ENCODE measurements at places on chromosomes 6 and 20. TPM values are rescaled to one million over a fixed set of nuclear protein-coding genes. Genes with fewer than 3 reads are reported as not detected.
A peak's percentile ranks its signal among the peaks of the same experiment; 100 is the strongest.

The LIME1 gene
- total RNA-seq = 8.2 TPM

The HSPA1L gene
- total RNA-seq = 3.0 TPM

The SIRPG gene
- not detected for total RNA-seq

The BEND6 gene
- total RNA-seq = 10.2 TPM

The LY6G5C gene
- 1.0 TPM for total RNA-seq

The LTB gene
- total RNA-seq = not detected

The VIP gene
- total RNA-seq = 0.59 TPM

The ZBTB46 gene
- 32.0 TPM for total RNA-seq

The LINC00237 gene
- total RNA-seq = not detected

The GGTLC1 gene
- total RNA-seq = not detected

The GABRR1 gene
- not detected for total RNA-seq

The DAAM2 gene
- total RNA-seq = 11.0 TPM

The SCUBE3 gene
- total RNA-seq = not detected

The ALDH8A1 gene
- not detected for total RNA-seq

The ZSCAN23 gene
- total RNA-seq = 21.3 TPM

The NRM gene
- 5.6 TPM for total RNA-seq

The BIRC7 gene
- not detected for total RNA-seq

The EPB41L2 gene
- 72.5 TPM for total RNA-seq

The ECT2L gene
- total RNA-seq = 0.51 TPM

The F13A1 gene
- total RNA-seq = 58.8 TPM

The C20orf204 gene
- total RNA-seq = 1.9 TPM

GRCh38 chr6:139144490-139145085 is 9.7 kb downstream of the HECA start:
- DNase-seq = no peak

- DNase-seq = peak; percentile 61
These were observed 15.5 kb downstream of the CCDC167 start for GRCh38 chr6:37483917-37484785.

DNA sequence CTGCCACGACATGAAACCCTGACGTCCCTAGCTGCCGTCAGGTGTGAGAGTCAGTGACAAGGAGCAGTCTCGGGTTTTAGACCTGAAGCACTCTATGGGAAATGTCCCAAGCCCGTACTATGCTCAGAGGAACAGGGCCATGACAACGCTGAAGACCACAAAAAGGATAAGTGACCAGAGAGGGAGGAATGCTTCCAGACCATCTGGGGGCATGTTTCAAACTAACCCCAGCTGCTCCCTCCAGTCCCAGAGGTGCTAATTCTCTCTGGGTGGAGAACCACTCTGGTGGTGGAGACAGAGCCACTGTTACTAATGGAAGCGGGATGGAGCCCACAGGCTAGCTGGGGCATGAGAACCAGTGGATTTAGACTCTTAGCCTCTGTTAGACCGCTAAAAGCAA is 8.7 kb downstream of the AURKA start:
- no peak for DNase-seq

DNA sequence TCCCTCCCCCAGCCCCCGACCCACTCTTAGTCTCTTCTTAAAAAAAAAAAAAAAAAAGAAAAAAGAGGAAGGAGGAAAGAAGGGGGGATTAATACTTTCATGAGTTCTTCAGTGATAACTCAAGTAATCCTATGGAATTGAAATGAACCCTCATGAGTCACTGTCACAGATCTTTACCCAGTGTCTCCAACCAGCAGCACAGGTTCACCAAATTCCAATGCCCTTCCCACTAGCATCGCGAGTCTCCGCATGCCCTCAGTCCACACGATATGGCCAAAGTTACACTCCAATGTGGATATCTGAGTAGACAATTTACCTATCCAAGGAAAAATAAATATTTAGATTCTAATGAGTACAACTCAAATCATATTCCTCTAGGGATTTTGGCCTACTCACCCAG is 74.5 kb downstream of the MDN1 start:
- no peak for DNase-seq

- no peak for DNase-seq
These were observed 97.9 kb downstream of the ARID1B start for GRCh38 chr6:156875062-156875461.

GRCh38 chr6:153058291-153058690 is 55.8 kb upstream of the MTRF1L start:
- DNase-seq = no peak

GRCh38 chr6:102562713-102563112 is 1169.2 kb downstream of the GRIK2 start:
- no peak for DNase-seq

- peak; percentile 93 for DNase-seq
These were observed at the start of gene EPHA7 for GRCh38 chr6:93419304-93420162. Gene EPHA7, minus strand, starts transcription at chr6:93419559. Its CDS starts 218 bp downstream, at chr6:93419341.

GRCh38 chr6:147161974-147162495 is 42.2 kb upstream of the STXBP5 start:
- DNase-seq = no peak

- no peak for DNase-seq
These were observed 16.8 kb downstream of the SCML4 start for GRCh38 chr6:107807196-107807811.

- DNase-seq = no peak
These were observed 83.5 kb downstream of the TNFAIP3 start for GRCh38 chr6:137950581-137950980.

GRCh38 chr6:15255481-15255880 is 9.6 kb downstream of the JARID2 start:
- no peak for DNase-seq

- no peak for DNase-seq
These were observed 11.8 kb downstream of the CST7 start for GRCh38 chr20:24960861-24961260.

GRCh38 chr6:118875672-118876071 is 18.3 kb upstream of the ASF1A start:
- no peak for DNase-seq

GRCh38 chr20:50426866-50427718 is 83.1 kb upstream of the PTPN1 start:
- no peak for DNase-seq

- DNase-seq = peak; percentile 57
These were observed 73.0 kb upstream of the NHSL1 start for GRCh38 chr6:138572167-138572875.

GRCh38 chr20:55540486-55540885 is 464.8 kb downstream of the CBLN4 start:
- no peak for DNase-seq

- DNase-seq = no peak
These were observed 89.5 kb downstream of the TIAM2 start for GRCh38 chr6:155084431-155085123.

GRCh38 chr6:112752305-112752704 is 405.2 kb downstream of the RFPL4B start:
- no peak for DNase-seq

GRCh38 chr6:132466952-132467351 is 46.0 kb downstream of the STX7 start:
- DNase-seq = peak; percentile 45

GRCh38 chr6:136102991-136103688 is 147.0 kb downstream of the MTFR2 start:
- DNase-seq = peak; percentile 60

DNA sequence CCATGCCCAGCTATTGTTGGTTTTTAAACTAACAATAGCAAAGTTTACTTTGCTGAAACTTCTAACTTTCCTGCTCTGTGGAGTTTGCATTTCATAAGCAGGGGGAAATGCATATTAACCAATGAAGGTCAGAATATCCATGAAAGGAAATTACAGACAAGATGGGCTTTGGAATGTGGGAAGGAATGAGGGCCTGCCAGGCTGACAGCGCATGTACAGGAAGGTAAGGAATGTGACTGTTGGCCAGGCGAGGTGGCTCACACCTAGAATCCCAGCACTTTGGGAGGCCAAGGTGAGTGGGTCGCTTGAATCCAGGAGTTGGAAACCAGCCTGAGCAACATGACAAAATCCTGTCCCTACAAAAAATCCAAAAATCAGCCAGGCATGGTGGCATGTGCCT is 49.6 kb downstream of the CDK5RAP1 start:
- DNase-seq = no peak

DNA sequence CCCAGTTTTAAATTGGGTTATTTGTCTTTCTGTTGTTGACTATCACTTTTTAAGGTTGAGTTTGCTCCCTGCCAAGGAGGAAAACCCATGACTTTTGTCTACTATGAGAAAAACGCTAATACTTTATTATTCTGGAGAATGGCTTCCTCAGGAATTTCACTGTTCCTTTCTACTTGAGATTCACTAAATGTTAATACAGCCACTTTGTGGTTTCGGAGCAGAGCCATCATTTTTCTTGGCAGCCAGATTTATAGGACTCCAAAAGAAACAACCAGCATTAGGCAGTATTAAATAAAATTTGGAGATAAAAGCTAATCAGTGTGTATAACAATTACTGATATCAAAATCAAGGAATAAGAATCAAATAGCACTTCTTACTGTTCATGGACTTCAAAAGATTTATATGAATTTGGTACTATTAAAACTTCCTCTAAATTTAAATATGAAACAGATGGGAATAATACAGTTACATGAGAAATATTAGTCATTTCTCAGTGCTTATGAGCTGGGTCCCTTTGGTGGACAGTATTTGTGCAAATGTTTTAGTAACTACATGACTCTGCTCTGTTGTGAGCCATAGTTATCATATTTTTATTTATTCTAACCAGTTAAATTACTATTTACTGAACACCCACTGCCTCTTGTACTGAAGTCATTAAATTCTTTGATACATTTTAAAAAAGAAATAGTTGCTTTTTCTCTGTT is 64.1 kb upstream of the FBXO30 start:
- DNase-seq = no peak

GRCh38 chr6:167663784-167664443 is 162.8 kb upstream of the AFDN start:
- DNase-seq = no peak

- DNase-seq = no peak
These were observed 21.5 kb downstream of the GSTA3 start for GRCh38 chr6:52887910-52888524.

GRCh38 chr6:46242921-46243320 is 72.1 kb upstream of the ENPP5 start:
- DNase-seq = no peak

- DNase-seq = no peak
These were observed 6.8 kb upstream of the TFAP2D start for GRCh38 chr6:50706575-50706974.

DNA sequence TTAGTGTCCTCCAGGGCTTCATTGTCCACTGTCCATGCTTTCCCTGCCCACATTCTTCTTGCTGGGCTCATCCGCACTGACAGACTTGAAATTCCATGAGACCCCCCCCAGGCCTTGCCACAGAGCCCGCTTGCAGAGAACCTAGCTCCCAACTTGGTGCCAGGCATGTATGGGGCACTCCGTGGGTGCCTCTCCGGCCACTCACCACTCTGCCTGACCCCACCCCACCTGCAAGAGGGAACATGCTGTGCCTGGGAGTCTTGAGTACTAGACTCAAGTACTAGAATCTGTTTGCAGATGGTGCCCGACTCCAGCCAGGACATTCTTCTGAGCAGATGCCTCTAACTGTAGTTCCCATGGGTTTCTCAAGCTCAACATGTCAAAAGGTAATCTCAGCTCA is 47.9 kb downstream of the TRERF1 start:
- no peak for DNase-seq

DNA sequence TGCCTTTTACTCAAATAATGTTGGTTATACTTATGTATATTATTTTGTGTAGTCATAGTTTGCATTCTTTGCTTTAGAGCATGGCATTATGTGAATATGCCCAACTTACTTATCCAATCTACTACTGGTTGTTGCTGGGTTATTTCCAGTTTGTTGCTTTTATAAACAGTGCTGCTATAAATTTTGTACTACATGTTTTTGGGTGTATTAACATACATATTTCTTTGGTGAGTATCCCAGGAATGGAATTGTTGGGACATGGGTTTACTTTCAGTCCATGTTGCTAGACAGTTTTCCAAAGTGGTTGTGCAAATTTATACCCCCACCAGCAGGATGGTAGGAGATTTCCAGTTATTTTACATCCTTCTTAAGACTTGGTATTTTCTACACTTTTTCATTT is 157.1 kb upstream of the THEMIS start:
- DNase-seq = no peak

- no peak for DNase-seq
These were observed 414.9 kb downstream of the KIF16B start for GRCh38 chr20:16158090-16158975.

DNA sequence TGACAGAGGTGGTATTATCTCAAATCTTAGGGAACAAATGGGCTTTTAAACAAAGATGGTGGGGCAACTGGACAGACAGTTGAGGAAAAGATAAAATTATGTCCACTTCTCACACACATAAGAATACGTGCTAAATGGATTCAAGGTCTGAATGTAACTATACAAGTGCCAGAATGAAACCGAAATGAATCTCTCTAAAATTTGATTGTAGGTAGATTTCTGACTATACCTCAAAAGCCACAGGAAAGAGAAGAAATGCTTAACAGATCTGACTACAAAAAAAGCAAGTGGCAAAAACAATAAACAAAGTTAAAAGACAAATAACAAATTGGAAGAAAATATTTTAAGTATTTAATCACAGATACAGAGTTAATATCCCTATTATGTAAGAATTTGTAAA is 182.7 kb upstream of the OLIG3 start:
- no peak for DNase-seq

DNA sequence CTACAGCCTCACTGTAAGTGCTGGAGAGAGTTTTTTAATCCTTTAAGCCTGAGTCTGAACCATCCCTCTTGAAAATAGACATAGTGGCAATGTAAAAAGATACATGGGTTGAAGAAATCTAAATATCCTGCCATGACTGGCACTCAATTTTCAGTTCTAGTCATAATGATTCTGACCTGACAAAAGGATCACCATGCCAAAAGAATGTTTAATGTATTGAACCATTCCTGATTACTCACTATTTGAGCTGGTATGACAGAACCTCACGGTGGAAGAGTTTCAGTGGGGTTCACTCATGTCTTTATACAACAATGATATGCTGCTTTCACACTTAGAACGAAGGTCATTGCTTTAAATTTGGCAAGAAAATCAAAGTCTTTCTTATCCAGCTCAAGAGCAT is 93.4 kb downstream of the HIVEP2 start:
- DNase-seq = no peak

GRCh38 chr6:138528137-138528536 is 28.8 kb upstream of the NHSL1 start:
- DNase-seq = no peak

GRCh38 chr20:7695635-7696034 is 244.6 kb downstream of the HAO1 start:
- DNase-seq = no peak

DNA sequence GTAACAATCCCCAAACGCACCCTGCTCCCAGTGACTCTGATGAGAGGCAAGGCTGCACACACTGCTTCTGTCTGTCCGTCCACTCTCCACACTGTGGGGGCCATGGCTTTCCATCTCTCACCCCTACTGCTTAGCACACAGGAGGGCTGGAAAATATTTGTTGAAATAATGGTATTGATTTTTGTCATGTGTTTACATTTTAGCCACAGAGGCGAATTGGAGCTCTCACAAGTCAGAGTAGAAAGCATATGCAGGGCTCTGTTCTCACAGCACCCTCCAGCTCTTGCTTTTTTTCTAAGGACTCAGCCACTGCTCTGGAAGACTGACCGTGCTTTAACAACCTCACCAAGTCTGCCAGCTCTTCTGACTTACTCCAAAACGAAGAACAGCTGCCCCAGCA is 273.8 kb downstream of the GMDS start:
- DNase-seq = no peak

GRCh38 chr20:38060536-38060935 is 27.0 kb downstream of the RPRD1B start:
- DNase-seq = no peak
